ENCODE measurements at places on chromosomes 11 and 22. TPM values are rescaled to one million over a fixed set of nuclear protein-coding genes. Genes with fewer than 3 reads are reported as not detected.

DNA sequence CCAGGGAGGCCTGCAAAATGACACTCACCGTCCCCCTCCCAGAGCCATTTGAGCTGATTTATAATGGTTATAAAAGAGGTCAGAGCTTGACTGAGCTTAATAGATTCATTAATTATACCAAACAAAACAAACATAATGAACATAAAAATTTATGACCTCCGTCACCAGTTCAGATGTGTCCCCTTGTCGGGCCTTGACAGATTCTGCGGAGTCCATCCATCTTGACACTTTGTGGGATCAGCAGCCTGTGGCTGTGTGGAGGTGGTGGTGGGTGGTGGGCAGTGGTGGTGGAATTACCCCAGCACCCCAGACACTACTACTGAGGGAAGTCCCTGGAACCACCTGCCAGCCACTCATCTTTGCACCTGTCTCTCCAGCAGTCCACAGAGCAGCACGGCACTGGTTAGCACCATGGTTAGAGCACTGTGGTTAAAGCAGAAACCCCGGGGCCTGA lies 83.5 kb downstream of the DSCAML1 start:
- DNase-seq, result no peak

GRCh38 chr11:2137202-2138067 lies 1.8 kb downstream of the IGF2 start:
- DNase-seq, result peak; percentile 90

DNA sequence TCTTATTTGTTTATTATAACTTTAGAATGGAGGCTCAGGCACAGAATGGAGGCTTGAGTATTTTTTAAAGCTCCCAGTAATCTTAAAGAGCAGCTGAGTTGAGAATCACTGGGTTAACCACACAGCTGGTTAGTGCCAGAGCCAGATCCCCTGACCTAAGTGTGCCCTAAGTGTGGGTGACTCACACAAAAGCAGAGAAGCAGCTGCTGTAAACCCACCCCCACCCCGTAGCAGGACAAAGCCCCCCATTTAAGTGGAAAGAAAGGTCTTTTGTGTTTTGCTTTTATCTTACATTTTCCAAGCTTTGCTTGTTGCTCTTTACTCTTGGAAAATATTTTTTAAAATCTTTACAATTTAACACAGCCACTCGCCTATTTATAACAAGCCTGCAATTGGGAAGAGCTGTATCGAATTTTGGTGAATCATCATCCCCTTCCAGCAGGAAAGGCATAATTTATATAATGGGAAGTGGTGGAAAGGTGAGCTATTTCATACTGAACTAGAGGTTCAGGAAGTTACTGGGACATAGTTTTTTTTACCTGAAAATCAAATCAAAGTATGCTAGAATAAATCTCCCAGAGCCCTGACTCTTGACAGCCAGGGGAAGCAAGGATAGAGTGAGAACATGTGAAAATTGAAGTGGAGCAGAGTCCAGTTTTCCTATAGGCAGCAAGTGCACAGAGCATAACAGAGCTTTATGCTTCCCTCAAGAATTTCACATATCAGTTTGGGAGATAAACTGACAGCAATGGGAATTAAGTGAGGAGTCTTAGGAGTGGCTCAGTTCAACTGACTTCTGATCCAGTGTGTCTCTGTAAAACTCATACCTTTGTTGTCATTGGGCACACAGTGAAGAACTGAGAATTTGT lies 405.7 kb downstream of the AASDHPPT start:
- DNase-seq, result peak; percentile 21

DNA sequence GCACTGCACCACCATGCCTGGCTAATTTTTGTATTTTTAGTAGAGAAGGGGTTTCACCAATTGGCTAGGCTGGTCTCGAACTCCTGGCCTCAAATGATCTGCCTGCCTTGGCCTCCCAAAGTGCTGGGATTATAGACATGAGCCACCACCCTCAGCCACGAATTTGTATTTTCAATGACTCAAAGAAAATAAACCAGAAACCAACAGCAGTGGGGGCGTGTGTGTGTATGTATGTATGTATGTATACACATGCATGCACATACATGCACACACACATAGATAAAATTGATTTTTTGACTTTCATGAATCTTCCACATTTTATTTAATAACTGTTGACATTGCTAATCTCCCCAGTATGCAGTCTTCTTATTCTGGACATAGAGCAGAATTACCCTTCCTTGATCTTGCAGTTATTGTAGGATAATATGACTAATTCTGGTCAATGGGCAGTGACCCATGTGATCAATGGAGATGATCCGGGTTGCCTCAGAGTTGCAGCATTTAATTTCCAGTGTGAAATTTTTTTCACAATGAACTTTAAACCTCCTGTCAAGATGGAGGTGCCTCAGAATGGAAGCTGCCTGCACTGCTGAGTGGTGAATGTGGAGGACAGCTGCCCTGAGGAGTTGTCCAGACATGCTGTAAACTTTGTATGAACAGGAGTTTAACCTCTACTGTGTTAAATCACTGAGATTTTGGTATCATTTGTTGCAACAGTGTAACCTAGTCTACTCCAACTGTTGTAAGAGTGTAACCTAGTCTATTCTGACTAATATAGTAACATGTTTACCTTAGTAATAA lies 12.8 kb upstream of the PTPN5 start:
- no peak for DNase-seq

DNA sequence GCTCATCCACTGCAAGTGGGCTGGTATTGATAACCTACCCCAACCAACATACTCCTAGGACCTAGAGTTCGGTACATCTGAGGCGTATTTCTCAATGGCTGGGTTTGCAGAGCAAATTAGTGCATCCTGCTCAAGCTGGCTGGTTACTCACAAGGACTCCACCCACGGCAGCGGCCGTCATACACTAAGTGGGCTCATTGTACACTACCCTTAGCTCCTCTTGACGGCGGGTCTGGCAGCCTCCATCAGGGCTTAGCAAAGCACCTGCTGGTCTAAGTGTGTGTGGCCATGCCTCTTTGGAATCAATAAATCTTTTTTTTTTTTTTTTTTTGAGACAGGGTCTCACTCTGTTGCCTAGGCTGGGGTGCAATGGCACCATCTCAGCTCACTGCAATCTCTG lies 20.2 kb upstream of the KCNJ11 start:
- no peak for DNase-seq

DNA sequence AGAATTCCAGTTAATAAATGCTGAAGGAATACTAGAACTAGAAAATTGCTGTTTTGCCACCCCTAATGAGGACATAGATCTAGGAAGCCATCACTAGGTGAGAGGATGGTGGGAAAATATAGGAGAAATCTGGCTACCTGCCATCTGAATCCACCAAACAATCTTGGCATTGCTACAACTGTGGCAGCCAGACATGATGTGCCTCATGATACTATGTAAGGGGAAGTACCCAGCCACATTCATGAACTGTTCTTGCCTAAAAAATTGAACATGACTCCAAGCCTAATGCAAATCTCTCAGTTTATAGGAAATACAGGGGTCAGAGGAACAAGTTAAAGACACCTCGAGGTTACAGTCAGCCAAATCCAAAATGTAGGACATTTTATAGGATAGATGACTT lies 72.8 kb downstream of the SFI1 start:
- no peak for DNase-seq

Gene OR8D4
- total RNA-seq, result 0.90 TPM

GRCh38 chr22:35258191-35258988 lies 1.1 kb downstream of the HMGXB4 start:
- DNase-seq, result peak; percentile 24

DNA sequence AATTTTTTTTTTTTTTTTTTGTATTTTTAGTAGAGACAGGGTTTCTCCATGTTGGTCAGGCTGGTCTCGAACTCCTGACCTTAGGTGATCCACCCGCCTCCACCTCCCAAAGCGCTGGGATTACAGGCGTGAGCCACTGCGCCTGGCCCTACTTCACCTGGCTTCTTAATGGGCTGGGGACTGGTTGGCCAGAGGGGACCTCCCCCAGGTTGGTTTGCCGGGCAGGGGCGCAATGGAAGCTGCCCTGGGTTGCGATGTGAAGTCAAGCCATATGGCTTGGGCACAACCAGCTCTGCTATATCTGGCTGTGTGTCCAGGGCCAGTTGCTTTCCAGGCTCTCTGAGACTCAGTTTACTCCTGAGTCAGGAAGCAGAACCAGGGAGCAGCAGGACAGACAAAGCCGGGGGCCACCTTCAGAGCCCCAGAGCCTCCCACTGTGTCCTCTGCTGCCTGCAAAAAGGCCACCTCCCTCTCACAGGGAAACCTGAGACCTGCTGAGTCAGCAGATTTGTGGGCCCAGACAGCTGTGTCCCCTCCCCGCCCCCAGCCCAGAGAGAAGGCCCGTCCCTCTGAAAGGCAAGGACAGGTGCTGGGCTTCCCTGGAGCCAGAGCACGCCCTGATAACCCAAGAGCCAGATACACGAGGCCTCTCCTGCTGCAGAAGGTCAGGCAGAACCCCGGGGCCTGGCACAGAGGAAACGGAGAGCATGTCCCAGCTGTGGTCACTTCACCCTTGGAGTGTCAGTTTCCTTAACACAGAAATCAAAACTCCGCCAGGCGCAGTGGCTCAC lies 29.2 kb upstream of the DAGLA start:
- peak; percentile 62 for DNase-seq

GRCh38 chr11:12019337-12019736 lies 10.9 kb upstream of the DKK3 start:
- DNase-seq, result peak; percentile 47

DNA sequence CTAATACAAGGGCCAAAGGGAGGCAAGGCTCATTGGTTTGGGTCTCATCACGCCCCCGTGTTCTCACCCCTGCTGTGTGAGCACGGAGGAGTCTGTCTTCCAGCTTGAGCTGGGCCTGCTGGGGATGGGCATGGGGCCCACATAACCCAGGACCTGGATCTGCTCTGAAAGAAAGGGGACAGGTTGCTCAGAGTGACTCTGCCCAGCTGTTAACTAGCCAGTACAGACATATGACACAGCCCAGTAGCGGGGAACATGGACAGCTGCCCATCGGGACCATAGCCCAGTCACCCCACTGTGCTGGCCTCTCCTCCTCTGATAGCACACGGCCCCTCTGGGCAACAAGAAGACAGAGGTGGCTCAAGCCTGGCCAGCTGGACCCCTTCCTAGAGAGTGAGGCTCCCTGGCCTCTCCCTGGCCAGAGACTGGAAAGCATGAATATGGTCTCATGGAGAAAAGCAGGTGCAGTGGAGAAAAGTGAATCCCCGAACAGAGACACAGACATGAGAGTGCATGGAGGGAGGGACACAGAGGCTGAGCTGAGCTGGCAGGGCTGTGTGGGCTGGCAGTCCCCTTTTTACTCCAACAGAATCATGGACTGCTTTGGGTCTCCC lies 973.9 kb downstream of the BRD1 start:
- DNase-seq, result no peak

- peak; percentile 90 for DNase-seq
These were observed 1.9 kb upstream of the ADM start for GRCh38 chr11:10302744-10303557.

Gene MAPK8IP2
- 1.6 TPM for total RNA-seq

DNA sequence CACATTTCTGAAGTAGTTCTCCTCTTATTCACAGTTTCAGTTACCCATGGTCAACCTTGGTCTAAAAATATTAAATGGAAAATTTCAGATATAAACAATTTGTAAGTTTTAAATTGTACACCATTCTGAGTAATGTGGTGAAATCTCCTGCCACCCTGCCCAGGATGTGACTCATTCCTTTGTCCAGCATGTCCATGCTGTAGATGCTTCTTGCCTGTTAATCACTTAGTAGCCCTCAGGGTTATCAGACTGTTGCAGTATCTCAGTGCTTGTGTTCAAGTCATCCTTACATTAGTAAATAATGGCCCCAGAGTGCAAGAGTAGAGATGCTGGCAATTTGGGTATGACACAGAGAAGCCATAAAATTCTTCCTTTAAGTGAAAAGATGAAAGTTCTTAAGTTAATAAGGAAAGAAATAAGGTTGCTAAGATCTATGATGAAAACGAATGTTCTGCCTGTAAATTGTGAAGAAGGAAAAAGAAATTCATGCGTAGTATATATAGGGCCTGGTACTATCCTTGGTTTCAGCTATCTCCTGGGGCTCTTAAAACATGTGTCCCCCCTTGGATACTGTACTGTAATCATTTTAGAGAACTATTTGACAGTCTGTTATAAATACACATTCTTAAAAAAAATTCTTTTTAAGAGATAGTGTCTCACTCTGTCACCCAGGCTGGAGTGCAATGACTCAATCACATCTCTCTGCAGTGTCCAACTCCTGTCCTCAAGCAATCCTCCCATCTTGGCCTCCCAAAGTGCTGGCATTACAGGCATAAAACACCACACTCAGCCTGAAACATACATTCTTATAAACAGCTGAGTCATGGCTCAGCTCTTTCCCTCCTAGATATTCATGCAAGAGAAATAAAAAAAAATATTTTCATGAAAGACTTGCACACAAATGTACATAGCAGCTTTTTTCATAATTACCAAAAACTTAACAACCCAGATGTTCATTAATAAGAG lies 31.3 kb downstream of the MTNR1B start:
- no peak for DNase-seq

- DNase-seq, result no peak
These were observed 3.7 kb downstream of the ALX4 start for GRCh38 chr11:44306052-44306917.

- no peak for DNase-seq
These were observed 4.1 kb upstream of the MEI1 start for GRCh38 chr22:41695211-41695610.

DNA sequence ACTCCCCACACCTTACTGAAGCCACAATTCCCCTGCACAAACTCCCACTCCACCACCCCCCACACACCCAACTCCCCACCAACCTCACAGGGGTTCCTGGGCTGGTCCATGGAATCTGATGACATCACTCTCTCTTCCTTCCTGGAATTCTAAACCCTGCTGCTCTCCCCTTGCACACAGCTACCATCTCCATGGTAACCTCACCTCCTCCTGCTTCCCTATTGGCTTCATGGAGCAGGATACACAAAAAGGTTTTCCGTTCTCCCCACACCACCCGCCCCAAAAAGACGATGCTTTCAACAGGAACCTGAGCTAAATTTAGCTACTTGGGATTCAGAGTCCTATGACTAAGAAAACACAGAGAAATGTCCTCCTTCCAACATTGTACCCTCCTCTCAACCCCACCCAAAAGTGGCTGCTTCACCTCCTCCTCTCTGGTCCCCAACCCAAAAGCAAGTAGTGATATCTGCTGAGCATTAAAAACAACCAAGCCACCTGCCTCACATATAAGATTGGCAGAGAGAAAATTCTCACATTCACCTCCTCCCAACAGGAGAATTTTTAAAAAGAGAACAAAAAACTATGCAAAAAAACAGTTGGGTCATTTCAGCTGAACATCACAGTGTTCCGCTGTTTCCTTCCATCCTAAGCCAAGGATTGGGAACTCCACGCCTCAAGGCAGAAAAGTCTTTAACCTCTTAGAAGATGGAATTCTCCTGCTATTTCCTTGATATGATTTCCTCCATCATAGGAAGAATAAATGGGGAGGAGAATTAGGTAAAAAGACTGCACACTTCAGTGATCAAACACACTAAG lies 66.9 kb downstream of the RBFOX2 start:
- DNase-seq, result peak; percentile 57

Measured in hepatocyte (in vitro differentiated cells).